M059J (cell line): ENCODE measurements at places on chromosomes 5 and 9. TPM values are rescaled to one million over a fixed set of nuclear protein-coding genes. Genes with fewer than 3 reads are reported as not detected.

Gene SLC25A2
- 0.05 TPM in 1 of 2 replicates, not detected in the other for total RNA-seq

Gene EFNA5
- total RNA-seq, result 0.25 and 2.5 TPM in 2 replicates

- DNase-seq, result no peak
Observed at GRCh38 chr9:38250279-38251035, 142.0 kb upstream of the ALDH1B1 start.

- DNase-seq, result peak; percentile 73
Observed at GRCh38 chr9:36154331-36154952, 14.7 kb upstream of the CCIN start.

Gene MYOZ3
- 0.25 and 0.34 TPM in 2 replicates for total RNA-seq

DNA sequence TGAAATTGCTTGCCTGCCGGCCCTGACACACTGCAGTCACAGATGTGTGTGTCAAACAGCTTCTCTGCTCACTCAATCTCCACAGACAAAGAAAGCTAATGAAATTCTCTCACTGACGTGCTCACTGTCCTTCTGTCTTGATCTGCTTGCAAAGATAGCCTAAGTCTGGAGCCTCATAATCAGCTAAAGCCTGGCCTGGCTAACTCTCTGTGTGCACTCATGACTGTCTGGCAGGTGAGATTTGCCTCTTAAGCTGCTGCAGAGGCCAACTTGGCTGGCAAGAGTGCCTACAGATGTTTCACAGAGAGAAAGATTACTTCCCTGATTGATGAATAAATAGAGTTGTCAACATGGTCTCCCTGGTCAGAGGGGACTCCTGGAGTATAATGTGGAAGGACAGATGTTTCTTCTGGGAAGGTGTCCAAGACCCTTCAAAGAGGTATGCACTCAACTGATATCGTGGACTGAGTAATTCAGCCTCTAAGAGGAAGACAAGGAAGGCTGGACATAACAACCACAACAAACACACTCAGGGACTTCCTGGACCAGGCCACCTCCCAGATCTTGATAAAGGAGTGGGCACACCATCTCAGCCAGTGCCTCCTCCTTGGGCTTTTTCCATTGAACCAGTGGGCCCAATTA lies 362.0 kb downstream of the SPOCK1 start:
- no peak for DNase-seq

Gene FAM221B
- not detected in 2 replicates for total RNA-seq
